Thymus (tissue), 14 donors: ENCODE measurements at places on chromosomes 1 and 21.

- no peak for DNase-seq
Measured at GRCh38 chr1:66386712-66387111, 147.2 kb upstream of the SGIP1 start.

- no peak for DNase-seq
Measured at GRCh38 chr1:54112027-54112426, 40.8 kb downstream of the CDCP2 start.

- DNase-seq: peak; percentile 48
Measured at GRCh38 chr1:199550199-199551065, 477.1 kb upstream of the NR5A2 start.

- no peak for DNase-seq
Measured at GRCh38 chr1:169106921-169107602, 572 bp downstream of the ATP1B1 start.

DNA sequence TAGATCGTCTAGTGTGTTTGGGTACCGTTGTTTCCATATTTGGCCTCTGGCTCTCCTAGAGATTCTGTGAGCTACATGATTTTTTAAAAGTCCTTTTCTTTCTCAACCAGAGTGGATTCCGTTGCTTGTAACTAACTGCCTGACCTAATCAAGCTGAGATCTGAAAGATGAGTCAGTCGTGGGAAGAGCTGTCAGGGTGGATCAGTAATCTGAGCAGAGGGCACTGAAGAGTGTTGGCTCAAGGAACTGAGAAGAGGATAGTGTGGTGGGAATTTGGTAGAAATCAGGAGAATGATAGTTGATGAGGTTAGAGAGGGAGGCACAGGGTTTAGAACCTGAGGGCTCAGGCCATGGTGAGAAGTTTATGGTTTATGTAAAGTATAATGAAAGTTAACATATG is 52.2 kb downstream of the TRAF5 start:
- no peak for DNase-seq
